ENCODE measurements at places on chromosomes 5 and 9.
A peak's percentile ranks its signal among the peaks of the same experiment; 100 is the strongest.

GRCh38 chr5:58239045-58239444, 220.8 kb downstream of the PLK2 start:
- DNase-seq: no peak

- no peak for DNase-seq
Observed at GRCh38 chr5:95471487-95471886, 80.3 kb downstream of the FAM81B start.

GRCh38 chr9:109064963-109065702, 51.8 kb upstream of the CTNNAL1 start:
- no peak for DNase-seq

DNA sequence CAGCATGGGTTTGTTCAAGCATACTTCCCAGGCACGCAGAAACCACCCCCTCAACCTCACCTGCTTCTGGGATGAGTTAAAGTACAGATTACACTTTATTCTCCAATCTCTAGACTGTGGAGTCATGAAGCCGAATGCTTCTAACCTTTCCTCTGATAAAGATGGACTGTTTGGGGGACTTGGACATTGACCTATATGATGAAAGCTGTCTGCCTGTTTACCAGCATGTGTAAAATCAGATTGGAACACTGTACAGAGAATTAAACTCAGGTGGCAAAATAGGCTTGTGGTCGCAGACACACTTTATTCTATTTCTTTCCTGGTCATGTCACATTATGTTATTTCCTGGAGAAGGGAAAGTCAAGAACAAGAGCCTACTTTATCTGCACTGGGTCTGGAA, 25.7 kb downstream of the IL9 start:
- no peak for DNase-seq

GRCh38 chr9:21710548-21711191, 91.8 kb upstream of the MTAP start:
- DNase-seq: no peak

- no peak for DNase-seq
Observed at GRCh38 chr9:89022001-89022759, 30.9 kb downstream of the S1PR3 start.

GRCh38 chr5:156623381-156624040, 226.6 kb upstream of the PPP1R2B start:
- no peak for DNase-seq

- no peak for DNase-seq
Observed at GRCh38 chr9:20996809-20997208, 34.6 kb downstream of the HACD4 start.

DNA sequence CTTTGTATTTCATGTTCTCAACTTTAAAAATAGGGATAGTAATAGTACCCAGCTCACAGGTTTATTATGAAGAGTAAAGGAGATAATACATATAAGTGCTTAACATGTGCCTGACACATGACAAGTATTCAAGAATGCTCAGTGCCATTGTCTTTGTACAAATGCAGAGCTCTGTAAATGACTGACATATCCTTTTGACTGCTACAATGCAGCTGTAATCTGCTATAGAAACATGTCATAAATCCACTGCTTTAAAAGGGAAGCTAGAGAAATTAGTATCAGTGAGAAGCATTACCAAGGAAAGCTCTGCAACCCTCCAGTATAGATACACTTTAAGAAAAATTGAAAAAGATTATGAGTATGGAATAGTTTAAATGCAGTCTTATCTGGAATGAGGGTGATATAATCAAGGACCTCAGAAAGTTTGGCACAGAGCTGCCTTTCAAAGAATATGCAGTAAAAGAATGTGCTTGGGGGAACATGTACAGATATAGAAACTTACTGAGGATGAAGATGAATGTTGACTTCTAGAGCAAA, 17.9 kb downstream of the ERAP1 start:
- no peak for DNase-seq

DNA sequence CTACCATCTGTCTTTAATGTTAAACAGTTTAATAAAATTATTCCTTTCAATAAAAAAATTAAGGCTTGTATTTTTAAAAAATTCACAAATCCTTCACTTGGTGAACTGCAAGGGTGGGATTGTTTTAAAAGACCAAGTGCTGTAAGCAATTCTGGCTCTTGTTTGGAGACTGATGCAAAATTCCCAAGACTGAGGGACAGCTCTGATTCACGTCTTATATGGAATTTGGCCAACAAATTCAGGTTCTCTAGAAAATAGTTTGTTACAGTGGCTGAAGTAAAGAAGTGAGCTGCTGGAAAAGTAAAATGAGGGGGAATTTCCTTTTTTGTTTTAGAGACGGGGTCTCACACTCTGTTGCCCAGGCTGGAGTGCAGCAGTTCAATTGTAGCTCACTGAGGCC, 58.3 kb downstream of the PRELID2 start:
- no peak for DNase-seq

DNA sequence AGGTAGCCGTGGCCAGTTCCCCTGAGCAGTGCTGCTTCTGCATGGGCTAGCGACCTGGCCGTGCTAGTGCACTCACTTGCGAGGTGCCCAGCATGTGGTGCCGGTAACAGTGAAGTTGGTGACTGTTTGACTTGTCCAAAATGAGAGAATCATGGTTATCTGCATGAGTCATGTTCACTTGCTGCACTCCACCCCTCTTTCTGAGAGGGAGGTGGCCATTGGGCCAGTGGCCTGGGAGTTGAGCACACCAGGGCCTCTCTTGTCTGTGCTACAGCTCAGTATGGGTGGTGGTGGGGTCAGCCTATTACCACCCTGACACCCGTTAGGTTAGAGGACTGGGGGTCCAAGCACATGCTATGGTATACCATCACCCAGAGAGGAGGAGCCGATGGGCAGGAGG, 55.4 kb upstream of the GARNL3 start:
- DNase-seq: no peak

GRCh38 chr5:54753034-54753433, 232.4 kb downstream of the ESM1 start:
- DNase-seq: no peak

- no peak for DNase-seq
Observed at GRCh38 chr5:56693220-56693579, 122.1 kb upstream of the MAP3K1 start.

DNA sequence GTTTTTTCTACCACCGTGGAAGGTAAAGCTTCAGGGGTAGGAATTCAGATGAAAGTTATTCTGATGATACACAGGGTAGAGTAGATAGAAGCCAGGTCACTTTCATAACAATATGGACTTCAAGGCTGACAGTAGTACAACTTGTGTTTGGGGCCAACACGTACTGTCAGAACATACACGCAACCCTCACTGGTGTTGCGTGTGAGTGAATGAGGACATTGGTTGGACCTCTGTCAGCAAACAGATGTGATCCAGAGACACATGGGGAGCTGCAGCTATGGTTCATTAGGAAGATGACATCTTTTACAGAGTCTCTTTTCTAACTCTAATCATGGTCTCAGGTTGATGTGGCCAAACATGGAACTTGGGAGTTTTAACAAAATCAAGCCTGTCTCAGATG, 70.1 kb upstream of the MOCS2 start:
- no peak for DNase-seq

DNA sequence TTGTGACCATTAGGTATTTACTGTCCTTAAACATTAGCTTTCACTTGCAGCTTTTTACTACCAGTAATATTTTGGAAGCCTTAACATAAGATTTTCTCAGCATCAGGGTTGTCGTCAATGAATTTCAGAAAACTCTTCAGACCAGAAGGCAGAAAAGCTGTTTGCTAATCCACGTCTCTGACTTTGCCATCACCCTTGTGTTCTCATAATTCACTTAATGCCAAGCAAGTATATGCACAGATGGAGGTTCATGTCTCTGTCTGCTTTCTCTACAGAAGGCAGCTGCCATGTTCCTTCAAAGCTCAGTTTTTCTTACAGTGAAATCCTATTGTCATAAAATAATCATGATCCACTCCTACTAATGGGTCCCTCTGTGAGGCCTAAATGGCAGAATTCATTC, 37.7 kb upstream of the LRRC19 start:
- no peak for DNase-seq

DNA sequence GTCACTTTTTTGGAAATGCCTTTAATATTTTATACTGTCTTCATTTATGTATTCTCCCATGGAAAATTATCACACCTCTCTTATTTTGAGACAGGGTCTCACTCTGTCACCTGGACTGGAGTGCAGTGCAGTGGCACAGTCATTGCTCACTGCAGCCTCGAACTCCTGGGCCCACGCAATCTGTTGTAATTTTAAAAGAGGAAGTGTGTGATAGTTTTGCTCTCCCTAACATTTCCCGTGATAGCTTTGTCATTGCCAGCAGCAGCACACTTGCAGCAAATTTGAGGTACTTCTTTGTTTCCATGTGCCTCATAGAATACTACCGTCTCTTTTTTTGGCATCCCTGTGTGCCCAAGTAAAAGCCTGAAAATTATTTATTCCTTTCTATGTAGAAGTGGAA, 103.5 kb downstream of the RNF180 start:
- DNase-seq: no peak

DNA sequence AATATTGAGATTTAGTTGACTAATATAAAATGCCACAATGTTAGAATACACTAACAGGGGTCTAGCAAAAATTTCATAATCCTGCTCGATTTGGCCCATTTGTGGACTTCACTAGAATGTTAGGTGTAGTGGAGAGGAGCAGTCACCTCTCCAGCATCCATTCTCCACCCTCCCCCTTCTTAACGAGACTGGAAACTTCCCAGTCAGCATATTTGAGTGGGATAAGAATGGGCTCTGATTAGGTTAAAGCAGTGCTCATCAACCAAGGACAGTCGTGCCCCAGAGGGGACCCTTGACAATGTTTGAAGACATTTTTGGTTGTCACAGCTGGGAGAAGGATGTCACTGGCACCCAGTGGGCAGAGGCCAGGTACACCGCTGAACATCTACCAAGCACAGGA, 46.7 kb downstream of the FANCC start:
- no peak for DNase-seq

DNA sequence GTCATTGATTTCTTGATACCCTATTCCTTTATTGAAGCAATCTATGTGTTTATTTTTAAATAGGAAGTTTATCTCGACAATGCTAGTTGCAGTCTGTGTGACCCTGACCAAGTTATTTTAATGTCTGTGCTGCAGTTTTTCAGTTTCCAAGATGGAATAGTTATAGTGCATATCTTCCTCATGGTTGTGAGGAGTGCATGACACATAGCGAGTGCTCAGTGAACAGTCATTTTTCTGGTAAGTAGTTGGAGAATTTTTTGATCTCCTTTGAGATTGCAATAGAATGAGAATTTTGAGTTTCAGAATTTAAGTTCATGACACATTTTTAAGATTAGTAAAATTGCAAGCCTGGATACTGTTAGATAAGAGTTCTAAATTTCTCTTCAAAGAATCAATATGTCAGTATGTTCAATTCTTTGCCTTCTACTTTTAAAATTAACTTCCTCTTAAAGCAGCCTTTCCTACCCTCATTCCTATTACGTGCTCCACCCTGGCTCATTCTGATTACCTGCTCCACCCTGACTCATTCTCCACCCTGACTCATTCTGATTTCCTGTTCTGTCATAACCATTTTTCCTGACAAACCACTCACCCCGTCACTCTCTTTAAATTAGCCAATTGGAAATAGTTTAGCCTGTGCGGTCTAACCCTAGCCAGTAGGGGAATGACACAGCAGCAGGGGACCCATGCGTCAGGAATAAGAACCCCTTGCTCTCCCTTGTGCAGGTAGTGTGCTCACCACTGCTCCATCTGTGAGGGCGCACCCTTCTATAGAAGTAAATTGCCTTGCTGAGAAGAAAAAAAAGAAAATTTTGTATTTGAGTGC, 30.7 kb downstream of the SPIN1 start:
- DNase-seq: no peak

GRCh38 chr5:125059255-125060002, 313.0 kb upstream of the ZNF608 start:
- DNase-seq: no peak

DNA sequence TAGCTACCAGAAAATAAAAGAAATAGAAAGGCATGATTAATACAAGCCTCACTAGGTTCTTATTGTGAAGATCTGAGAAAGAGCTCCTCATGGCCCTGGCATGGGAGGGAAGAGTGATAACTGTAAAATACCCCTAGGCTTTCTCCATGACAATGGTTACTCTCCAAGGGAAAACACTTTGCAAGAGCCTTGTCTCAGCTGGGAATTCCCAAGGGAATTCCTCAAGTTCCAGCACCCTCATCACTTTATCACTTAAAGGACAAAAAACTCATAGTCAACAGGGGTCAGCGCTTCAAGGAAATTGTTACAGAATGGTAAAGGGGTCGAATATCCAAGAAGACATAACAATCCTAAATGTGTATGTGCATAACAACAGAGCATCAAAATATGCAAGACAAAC, 21.2 kb downstream of the SYK start:
- no peak for DNase-seq

GRCh38 chr5:36334315-36334714, 32.6 kb upstream of the RANBP3L start:
- no peak for DNase-seq

DNA sequence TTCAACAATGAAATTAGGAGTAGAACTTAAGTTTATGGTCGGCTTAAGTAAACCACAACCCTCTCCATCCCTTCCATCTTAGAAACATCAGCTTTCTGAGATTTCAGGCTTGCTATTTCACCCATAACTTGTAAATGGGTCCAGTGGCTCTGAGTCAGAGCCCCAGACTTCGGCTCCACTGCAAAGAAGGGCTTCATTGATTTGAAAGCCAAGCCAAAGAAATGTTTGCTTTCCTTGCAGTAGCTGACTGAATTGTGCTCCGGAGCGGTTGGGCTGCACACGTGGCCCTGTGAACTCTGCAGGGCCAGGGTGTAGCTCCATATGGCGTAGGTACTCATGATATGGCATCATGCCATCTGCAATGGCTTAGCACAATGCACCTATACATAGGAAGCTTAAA, 57.0 kb downstream of the NREP start:
- DNase-seq: no peak

- DNase-seq: peak; percentile 9
Observed at GRCh38 chr5:98796197-98796972, 22.9 kb downstream of the RGMB start.

DNA sequence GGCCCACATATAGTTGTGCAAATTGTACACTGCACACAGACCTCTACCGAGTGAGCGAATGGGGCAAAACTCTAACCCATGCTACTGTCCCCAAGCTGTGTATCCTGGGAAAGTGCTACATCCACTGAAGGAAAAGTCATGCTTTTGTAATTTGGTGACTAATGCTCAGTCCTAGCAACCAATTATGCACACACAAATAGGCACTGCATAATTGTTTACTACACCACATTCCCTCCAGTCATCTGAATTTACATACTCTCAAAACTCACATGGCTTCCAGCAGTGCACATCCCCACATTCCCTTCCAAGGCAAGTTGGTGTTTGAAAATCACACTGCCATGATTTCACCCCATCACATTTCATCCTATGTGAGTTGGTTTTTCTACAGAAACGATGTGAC, 125.9 kb upstream of the OSMR start:
- no peak for DNase-seq

GRCh38 chr5:173901705-173902104, 13.6 kb downstream of the CPEB4 start:
- no peak for DNase-seq

GRCh38 chr9:71858812-71859211, 52.2 kb downstream of the ABHD17B start:
- DNase-seq: no peak
